GM04503 (cell line): ENCODE measurements at places on chromosomes 1 and 21.
A peak's percentile ranks its signal among the peaks of the same experiment; 100 is the strongest.

DNA sequence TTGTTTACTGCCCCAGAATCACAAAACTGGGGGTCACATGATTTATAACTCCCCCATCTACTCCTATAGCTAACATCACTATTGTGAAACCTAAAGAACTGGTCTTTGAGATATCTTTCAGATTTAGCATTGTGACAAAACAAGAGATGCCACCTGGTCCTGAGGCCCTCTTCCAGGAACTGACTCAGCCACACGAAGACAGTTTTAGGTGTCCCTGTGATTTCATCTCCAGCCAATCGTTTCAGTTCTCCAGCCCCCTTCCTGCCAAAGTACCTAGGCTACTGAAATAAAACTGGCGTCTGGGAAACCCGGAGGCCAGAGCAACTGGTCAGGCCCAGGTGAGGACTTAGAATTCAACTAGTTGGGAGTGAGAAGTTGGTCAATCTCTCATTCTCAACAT is 36.6 kb downstream of the TBX19 start:
- DNase-seq = no peak

DNA sequence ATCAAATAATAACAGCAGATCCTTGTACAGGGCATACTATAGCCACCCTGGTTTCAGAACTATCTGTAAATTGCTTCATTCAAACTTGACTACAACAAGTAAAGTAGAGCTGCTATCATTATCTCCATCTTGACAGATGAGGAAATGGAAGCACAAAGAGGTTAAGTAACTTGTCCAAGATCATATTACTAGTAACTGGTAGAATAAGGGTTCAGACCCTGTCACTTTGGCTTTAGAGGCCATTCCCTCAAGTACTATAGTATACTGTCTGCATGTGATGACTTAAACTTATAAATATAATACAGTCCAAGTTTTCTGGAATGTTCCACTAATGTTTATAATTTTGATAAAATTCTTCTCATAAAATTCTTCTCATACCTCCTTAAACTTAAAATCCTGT is 24.8 kb downstream of the PGM1 start:
- DNase-seq = no peak

DNA sequence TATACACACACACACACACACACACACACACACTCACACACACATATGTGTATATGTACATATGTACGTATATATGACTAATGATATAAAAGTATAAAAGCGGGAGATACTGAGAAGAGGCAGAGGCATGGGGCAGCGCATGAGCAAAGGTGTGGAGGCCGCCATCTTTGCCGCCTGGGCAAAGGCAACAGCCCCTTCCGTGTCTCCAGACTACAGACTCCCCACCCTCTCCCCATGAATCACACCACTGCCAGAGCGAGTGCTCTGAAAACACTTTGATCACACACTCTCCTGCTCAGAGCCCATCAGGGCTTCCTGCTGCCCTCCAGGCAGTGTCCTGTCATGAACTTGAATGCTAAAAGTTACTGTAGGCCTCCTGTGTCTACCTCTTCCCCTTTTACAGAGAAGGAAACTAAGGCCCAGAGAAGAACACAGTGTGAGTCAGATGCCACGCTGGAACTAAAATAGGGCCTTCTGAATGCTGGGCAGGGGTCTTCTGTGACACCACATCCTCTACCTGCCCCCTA is 54.7 kb upstream of the SSBP3 start:
- DNase-seq = no peak

- DNase-seq = no peak
Measured at GRCh38 chr1:224761245-224761644, 145.1 kb downstream of the CNIH3 start.

DNA sequence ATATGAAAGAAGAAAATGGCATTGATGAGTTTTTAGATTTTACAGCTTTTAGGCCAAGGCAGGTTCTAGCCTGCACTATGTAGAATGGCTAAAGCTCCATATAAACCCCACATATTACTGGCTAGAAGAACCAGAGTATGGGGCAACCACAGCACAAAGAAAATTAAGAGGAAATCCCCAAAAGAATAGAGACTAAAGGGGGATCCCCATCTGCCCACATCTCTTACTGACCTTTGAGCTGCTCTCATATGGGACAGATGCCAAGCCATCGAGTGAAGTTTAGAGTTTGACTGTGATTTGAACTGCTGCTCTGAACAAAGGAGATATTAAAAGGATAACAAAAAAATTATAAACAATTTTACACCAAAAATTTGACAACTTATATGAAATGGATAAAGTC is 102.2 kb upstream of the HAO2 start:
- DNase-seq = no peak

GRCh38 chr1:182299728-182300616 is 91.6 kb downstream of the GLUL start:
- no peak for DNase-seq

- DNase-seq = no peak
Measured at GRCh38 chr1:226723657-226724532, 15.2 kb downstream of the ITPKB start.

DNA sequence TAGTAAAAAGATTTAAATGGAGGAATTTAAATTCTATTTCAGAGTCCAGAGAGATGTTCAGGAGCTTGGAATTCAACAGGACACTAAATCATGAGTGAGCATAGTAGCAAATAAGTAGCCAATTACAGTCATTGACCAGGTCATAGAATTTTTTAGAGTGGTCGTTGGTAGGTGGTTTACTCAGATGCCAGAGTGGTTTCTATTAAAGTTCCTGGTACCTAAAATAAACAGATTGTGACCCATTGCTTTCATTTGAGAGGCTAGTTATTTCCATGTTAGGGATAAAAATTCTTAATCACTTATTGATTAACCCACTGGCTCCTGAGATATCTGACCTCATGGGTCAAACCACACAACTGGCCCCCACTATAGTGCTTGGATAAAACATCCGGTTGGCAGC is 201.3 kb downstream of the ASTN1 start:
- no peak for DNase-seq

DNA sequence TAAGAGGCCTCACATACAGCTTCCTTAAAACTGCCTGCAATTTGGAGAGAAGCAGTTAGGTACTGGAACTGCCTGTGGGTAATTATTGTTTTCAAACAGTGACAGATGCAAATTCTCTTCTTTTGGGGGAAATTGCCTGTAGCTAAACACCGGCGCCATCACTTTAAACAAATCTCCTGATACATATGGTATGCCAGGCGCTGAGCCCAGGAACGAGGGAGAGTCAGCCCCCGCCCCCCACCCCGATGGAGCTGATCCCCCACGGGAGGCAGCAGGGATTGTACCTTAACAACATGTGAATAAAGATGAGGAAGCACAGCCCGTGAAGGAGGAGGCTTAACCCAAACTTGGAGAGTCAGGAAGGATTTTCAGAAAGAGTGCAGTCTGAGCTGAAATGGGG is 7.1 kb downstream of the TMEM51 start:
- DNase-seq = no peak

- DNase-seq = no peak
Measured at GRCh38 chr1:19055701-19056100, 99.2 kb upstream of the IFFO2 start.

- no peak for DNase-seq
Measured at GRCh38 chr1:247936415-247936814, 11.7 kb downstream of the OR2AJ1 start.

- no peak for DNase-seq
Measured at GRCh38 chr1:98929437-98929836, 75.2 kb downstream of the PLPPR5 start.

- DNase-seq = peak; percentile 30
Measured at GRCh38 chr1:71413441-71414175, 332.8 kb upstream of the ZRANB2 start.

DNA sequence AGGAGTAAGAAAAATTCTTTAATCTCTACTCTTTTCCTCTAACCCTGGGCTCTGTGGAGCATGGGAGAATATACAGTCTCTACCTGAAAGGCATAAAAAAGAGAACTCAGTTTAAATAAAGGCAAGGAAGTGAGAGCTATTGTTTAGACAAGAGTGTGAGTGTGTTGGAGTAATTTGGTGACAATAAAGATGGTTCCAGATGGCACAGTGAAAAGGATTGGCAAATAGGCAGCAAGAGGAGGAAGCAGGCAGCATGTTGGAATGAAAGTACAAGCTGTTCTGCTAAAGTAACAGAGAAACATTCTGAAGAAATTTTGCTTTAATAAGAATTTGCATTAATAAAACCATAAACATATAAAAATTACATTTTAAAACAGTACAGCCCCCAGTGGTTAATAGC is 163.4 kb downstream of the DNM3 start:
- DNase-seq = no peak

DNA sequence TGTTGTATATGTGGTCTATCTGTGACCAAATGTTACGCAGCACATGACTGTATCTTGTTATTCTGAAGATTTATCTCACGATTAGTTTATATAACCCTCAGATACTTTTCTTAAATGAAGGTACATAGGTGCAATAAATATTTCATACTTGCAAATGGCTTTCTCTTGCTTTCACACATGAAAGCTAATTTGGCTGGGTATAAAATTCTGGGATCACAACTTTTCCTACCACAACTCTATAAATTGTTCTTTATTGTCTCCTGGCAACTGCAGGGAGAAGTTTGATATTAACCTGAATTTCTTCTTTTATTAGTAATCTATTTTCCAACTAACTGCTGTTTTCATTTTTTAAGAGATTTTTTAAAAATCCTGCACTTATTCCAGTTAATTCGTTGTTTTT is 58.9 kb downstream of the KCNK2 start:
- no peak for DNase-seq

DNA sequence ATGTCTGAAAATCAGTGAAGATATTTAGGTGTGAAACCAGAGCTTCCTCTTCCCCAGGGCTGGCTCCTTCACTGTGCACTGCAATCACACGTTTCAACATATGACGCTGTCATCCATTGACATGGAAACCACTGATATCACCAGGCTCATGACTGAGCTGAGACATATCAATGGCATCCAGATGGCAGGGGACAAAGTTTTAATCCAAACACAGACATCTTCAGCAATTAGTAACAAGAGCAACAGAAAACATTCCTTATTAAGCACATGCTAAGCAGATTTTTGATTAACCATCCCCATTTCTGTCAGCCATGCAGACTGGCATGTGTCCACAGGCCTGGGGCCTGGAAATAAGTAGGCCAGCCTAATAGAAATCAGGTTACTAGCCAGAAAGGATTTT is 108.0 kb upstream of the ADAR start:
- DNase-seq = no peak

DNA sequence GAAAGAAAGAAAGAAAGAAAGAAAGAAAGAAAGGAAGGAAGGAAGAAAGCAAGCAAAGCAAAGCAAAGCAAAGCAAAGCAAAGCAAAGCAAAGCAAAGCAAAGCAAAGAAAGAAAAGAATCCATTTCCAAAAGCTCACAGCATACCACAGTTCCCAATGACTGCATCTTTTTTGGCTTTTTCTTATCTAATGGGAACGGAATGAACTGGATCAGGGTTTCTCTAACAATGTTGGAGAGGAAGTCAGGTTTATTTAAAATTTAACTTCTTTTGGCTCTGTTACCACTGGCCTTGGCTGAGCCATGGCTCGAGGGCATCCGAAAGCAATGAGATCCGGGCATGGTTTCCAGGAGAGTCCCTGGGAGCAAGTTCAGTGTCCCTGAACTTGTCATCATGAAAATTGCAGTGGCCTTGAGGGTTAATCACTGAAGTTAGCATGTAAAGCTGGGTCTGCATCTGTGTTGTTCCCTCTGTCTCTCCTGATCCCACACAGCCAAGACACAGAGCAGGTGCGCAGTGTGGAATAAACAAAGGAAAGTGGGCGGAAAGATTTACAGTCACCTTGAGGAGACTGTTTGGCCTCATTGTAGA is 34.6 kb upstream of the CTPS1 start:
- no peak for DNase-seq

DNA sequence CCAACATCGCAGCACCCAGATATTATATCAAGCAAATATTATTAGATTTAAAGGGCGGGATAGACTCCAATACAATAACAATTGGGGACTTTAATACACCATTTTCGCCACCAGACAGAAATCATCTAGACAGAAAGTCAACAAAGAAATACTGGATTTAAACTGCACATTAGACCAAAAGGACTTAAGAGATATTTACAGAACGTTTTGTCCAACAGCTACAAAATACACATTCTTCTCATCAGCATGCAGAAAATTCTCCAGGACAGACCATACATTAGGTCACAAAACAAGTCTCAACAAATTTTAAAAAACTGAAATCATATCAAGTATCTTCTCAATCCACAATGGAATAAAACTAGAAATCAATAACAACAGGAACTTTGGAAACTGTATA is 121.2 kb downstream of the ACBD6 start:
- no peak for DNase-seq

- no peak for DNase-seq
Measured at GRCh38 chr1:187938092-187938491, 1109.3 kb downstream of the PLA2G4A start.

GRCh38 chr1:145720878-145721671 is 1.8 kb downstream of the CD160 start:
- DNase-seq = no peak

DNA sequence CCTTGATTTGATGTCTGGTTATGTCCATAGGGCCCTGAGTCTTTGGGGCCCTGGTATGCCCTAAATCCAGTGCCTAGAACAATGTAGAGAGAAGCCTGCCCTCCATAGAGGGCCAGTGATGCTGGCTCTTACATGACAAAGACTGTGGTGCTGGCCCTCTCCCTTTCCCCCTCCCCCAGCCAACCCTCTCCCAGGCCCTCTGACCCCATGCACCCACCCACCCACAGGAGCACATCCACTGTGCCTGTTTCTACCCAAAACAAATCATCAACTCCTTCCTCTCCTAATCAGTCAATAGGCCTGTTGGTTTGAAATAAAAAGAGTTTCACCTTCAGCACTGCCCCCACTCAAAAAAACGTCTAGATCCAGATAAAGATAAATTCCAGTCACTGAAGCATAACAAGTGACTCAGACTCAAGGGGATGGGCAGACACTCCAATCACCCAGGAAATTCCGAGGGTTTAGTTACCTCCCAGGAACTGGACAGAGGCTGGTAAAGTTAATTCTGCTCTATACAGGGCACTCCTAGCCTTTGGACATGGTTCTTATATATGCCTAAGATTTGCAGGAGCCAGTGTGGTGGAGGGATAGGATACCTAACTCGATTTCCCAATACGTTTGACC is 144.8 kb upstream of the VANGL1 start:
- DNase-seq = no peak

DNA sequence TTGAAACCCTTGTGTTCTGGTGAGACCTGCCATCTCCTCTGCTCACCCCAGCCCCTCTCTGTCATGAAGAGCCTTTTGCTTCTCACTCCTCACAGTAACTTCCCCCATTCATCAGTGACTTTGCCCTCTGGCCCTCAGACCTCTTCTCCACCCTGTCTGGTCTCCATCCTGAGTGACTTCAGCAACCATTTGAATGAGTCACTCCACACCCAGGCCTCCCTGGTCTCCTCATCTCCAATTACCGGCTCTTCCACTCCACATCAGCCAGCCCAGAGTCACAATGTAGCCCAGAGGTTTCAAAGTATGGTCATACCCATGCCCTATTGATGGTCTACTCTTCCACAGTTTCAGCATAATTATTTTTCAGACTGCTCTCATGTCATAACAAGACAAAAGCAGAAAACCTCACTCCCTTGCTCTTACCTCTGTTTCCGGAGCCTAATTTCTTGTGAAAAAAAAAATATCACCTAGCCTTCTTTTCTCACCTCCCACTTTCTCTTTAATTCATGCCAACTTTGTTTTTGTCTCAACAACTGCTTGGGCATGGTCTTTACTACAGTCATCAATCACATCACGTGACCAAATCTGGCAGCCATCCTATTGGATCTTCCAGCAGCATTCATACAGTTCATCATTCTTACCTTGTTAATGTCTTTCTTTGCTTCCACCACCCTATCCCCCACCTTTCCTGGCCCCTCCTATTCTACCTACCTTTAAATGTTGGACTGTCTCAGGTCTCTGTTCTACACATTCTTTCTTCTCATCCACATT is 35.6 kb upstream of the NEK7 start:
- peak; percentile 70 for DNase-seq
